Natural killer cell (primary cell): ENCODE measurements at places on chromosomes 11 and 22. TPM values are rescaled to one million over a fixed set of nuclear protein-coding genes. Genes with fewer than 3 reads are reported as not detected.

- H3K36me3 ChIP-seq = no peaks in the 10 kb centered on the region
- DNase-seq = no peak
- H3K4me1 ChIP-seq = no peaks in the 10 kb centered on the region
- H3K27me3 ChIP-seq = no peaks in the 10 kb centered on the region
- H3K27ac ChIP-seq = no peak overlapping the region
These were observed 291.2 kb downstream of the OPCML start for GRCh38 chr11:133240908-133241655.

DNA sequence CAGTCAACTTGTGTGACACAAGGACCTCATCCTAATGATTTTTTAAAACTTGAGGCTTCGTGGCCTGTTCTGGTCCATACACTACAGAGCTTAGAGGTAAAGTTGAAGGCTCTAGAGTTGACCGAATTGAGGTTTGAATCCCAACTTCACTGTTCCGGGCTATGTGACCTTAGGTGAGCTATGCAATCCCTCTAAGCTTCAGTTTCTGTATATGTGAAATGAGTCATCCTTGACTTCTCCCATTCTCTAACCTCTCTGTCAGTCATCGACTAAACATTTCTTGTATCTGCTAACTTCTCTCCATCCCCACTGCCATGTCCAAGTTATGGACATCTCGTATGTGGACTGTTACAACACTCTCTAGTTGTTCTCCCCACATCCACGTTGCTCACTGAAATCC is 178.2 kb upstream of the TMEM45B start:
- no peak for DNase-seq
- H3K27ac ChIP-seq = no peak overlapping the region
- H3K4me1 ChIP-seq = no peaks in the 10 kb centered on the region
- H3K36me3 ChIP-seq = no peaks in the 10 kb centered on the region
- H3K4me3 ChIP-seq = no peak overlapping the region
- H3K27me3 ChIP-seq = no peaks in the 10 kb centered on the region

GRCh38 chr11:35845860-35846259 is 98.0 kb upstream of the LDLRAD3 start:
- H3K36me3 ChIP-seq = no peaks in the 10 kb centered on the region
- no peak overlapping the region for H3K27ac ChIP-seq
- H3K27me3 ChIP-seq = no peaks in the 10 kb centered on the region
- H3K4me1 ChIP-seq = no peaks in the 10 kb centered on the region

Gene OR52I1
- total RNA-seq = not detected

- no peak overlapping the region for H3K27ac ChIP-seq
- no peak for DNase-seq
- H3K27me3 ChIP-seq = peaks cover 35% of the 10 kb centered on the region
- peaks cover 20% of the 10 kb centered on the region for H3K4me1 ChIP-seq
These were observed 282 bp downstream of the MPPED2 start for GRCh38 chr11:30585892-30586250.

Gene RASSF7
- 21.7 TPM for total RNA-seq

DNA sequence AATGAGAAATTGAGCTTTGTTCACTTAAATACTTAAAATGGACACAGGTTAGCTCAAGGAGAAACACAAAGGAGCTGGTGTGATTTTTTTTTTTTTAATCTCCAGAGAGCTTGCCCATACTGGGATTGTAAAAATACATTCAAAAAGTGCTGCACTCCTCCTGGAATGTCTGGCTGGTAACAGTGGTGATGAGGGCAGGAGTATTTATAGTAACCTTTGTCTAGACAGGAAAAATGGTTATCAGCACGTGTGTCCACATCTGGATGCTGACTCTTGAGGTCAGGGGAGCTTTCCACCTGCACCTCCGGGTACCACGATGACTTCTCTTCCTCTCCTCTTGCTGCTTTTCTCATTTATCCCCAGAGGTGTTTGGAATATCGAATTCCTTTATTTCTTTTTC is 30.1 kb downstream of the EXT2 start:
- no peaks in the 10 kb centered on the region for H3K4me1 ChIP-seq
- H3K4me3 ChIP-seq = no peak overlapping the region
- H3K36me3 ChIP-seq = peaks cover 53% of the 10 kb centered on the region
- no peaks in the 10 kb centered on the region for H3K27me3 ChIP-seq

- peaks cover 20% of the 10 kb centered on the region for H3K4me1 ChIP-seq
- peak overlapping the region; percentile 37 for H3K4me3 ChIP-seq
- no peaks in the 10 kb centered on the region for H3K27me3 ChIP-seq
- H3K36me3 ChIP-seq = no peaks in the 10 kb centered on the region
These were observed 664 bp upstream of the PRSS23 start for GRCh38 chr11:86799680-86800075.

Gene SPON1
- total RNA-seq = 0.18 TPM
